ENCODE measurements at places on chromosomes 3 and 15. TPM values are rescaled to one million over a fixed set of nuclear protein-coding genes. Genes with fewer than 3 reads are reported as not detected.

ARL14 gene
- 1.1 TPM for total RNA-seq

PAQR5 gene
- total RNA-seq = 117 TPM

KY gene
- total RNA-seq = 0.08 TPM

STAC gene
- 2.6 TPM for total RNA-seq

NECTIN3 gene
- 27.5 TPM for total RNA-seq

STRIT1 gene
- total RNA-seq = not detected

Data from A549 treated with CpdA at 1 μM for 4 hours (cell line).